Activated T-helper 17 cell treated with anti-CD3 and anti-CD28 coated beads, Interleukin-2, amount 50 U/mL, for 72 hours (primary cell): ENCODE measurements at places on chromosomes 12 and 14.

- ATAC-seq, result peak; percentile 35
These were observed 17.4 kb downstream of the TMPO start for GRCh38 chr12:98532687-98533304.

DNA sequence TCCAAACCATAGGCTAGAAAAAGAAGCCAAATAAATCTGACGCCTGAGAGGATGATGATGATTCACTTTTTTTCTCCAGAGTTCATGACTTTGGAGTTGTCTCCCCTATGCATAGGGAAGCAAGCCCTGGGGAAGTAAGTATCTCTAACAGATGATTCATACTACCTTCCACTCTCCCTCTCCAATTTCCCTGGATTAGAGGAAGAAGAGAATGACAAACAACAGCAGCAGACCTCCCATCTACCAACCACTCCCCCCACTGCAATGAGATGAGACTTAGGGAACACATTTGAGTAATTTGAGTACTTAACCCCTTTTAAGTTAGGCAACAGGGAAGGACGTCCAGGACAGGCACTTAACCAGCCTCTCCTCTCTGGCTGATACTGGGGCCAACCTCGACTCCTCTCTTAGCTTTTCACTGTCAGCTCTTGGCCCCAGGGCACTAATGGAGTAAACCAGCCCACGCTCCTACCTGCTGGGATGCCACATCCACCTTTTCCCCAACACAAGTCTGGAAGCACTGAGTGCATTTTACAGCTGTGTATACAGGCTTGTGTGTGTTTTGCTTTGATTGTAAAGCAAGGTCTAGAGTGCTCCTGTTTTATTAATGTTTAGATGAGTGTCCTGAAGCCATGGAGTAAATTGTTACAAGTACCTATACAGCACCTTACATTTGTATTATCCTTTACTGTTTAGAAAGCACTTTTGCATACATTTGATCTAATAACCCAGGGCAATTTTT lies 180.7 kb downstream of the PHLDA1 start:
- ATAC-seq, result no peak

- ATAC-seq, result no peak
These were observed 36.2 kb upstream of the MDM1 start for GRCh38 chr12:68368327-68368726.

DNA sequence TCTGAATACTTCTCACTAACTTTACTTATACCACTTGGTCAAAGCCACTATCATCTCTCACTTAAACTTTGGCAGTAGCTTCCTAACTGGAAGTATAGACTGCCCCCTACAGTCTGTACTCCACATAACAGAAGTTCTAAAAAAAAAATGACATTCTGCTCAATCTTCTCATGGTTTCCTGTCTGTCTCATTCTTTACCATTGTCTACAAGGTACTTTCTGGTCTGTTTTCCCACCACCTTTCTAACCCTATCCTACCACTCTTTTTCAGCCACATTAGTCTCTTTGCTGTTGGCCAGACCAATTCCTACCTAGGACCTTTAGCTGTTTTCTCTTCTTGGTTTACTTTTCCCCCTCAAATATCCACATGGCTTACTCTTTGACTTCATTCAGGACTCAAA lies 14.7 kb downstream of the CPSF6 start:
- peak; percentile 86 for ATAC-seq
